ENCODE measurements at places on chromosomes 4 and X.

DNA sequence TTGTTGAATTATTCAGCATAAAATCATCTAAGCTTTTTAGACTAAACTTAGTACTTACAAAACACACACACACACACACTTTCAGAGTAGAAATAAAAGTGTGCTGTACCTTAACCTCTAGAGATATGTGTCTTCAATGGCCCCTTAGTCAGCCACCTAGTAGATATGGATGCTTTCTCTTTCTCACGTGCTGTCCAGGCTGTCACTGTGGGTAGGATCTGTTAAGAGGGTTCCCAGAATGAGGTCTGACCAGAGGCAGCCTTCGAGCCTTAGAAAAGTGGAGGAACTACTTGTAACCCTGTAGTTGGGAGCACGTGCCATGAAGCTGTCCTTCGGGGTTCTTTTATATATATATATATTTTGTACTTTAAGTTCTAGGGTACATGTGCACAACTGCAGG is 117.9 kb downstream of the COL4A5 start:
- no peak for DNase-seq

DNA sequence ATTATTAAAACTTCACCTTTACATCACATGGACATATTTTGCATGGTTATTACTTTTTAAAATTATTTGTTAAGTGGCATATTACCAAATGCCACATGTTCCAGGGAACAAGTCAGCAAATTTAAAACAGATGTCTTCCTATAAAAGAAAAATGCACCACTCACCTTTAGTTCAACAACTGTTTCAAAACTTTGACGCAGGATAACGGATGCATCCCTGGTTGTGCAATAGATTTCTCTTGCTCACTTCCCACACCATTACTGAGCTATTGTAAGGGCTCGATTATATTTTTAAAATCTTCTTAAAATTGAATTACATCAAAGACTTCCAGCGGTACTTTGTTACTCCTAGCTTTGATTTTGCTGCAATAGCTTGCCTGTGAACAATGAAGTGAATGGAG is 93.0 kb upstream of the ARHGAP24 start:
- DNase-seq, result no peak

DNA sequence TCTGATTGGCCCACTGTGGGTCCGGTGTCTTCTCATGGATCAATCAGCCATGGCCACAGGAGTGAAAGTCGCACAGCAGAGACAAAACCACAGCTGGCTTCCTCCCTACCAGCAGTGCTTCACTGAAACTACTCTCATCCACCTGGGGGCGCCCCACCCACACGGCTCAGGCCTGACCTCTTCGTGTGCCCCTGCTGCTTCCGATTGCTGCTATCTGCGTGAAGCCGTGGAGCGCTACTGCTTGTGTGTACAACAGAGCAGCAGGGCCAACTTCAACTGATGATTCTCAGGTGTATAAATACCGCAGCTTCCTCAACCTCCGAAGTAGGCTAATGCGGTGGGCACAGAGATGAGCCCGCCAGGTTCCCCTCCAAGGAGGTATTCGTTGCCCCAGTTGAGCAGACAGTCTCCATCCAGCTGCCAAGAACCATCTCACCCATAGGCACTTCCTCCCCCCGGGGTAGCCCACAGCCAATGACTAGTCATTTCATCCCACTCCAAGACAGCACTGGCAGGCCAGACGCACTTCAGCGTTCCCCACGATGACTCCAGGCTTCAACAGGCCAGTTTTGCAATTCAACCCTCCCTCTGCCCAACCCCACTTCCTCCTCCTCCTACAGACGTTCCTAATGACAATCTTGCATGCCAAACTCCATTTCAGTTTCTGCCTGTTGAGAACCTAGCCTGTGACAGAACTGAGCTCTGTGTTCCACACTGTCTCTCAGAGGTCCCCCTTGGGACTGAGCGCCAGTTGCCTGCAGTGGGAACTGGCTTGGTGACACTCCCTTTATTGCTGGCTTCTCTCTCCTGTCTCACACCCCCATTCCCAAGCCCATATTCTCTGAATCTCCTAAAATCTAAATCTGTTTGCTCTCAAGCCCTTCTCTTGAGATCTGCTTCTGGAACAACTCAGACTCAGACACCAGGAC is 41.3 kb upstream of the ATP6AP2 start:
- peak; percentile 42 for DNase-seq

DNA sequence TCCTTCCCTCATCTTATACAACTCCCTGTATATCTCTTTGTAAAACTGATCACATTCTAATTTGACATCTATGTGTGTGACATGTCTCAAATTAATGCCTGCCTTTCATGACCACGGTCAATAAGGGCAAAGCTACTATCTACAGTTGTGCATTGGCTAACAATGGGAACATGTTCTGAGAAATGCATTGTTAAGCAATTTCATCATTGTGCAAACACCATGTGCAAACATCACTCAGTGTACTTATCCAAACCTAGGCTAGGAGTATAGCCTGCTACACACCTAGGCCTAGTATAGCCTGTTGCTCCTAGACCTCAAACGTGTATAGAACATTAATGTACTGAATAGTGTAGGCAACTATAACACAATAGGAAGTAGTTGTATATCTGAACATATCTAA is 95.0 kb downstream of the BANK1 start:
- no peak for DNase-seq

DNA sequence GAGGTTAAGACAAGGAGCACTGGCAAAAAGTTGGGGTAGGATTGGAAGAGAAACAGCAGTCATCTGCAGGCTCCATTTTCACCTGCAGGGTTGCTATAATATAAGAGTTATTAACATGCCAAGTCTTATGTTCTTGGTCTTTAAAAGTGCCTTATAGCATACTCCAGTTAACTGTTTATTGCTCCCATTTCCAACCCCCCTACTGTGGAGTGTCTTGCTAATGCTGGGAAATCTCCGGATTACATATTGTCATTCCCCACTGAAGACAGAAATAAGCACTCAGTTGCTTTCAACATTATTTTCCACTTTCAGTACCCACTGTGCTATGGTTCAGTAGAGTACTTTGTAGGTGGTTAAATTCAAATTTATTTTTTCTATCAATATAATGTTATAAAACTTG is 1014.3 kb downstream of the RPA4 start:
- DNase-seq, result no peak

Measured in stimulated activated CD4-positive, alpha-beta T cell treated with anti-CD3 and anti-CD28 coated beads, Interleukin-12 subunit alpha, Interleukin-12 subunit beta, amount 100 ng/mL, for 4 hours (primary cell).